Aorta (tissue), 5 donors: ENCODE measurements at places on chromosomes 13 and 19. TPM values are rescaled to one million over a fixed set of nuclear protein-coding genes. Genes with fewer than 3 reads are reported as not detected.

Gene DYRK1B
- total RNA-seq = 12.9 TPM

GRCh38 chr13:97068151-97068550, 73.9 kb upstream of the OXGR1 start:
- H3K27me3 ChIP-seq = no peaks in the 10 kb centered on the region
- H3K4me3 ChIP-seq = no peak overlapping the region
- no peaks in the 10 kb centered on the region for H3K4me1 ChIP-seq
- no peak overlapping the region for H3K27ac ChIP-seq

DNA sequence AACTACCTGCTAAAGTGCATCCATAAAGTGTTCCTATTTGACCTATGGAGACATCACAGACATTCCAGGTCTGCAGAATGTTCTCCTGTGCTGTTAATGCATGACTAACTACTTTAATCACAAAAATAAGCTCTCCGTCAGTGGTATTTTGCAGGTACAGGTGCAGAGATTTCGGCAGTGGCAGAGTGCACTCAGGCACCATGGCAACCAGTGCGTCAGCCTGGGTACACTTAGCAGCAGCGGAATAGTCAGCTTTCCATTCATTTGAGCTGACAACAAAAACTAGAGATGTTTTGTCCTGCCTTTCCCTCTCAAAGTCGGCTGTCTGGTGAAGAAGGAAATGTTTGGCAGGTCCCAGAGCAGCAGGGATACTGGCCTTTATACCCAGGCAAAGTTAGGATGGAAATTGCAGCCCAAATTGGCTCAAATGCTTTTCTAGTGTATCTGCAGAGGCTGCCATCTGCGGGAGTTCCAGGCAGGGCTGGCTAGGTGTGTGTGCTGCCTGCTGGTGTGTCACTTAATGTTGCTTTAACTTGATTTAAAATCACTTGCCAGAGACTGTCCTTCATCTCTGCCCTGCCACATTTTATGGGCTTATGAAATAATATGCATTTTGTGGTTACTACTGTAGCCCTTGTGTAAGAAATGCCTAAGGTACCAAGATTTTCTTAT, 195.8 kb downstream of the RAP2A start:
- no peaks in the 10 kb centered on the region for H3K36me3 ChIP-seq
- DNase-seq = no peak
- no peaks in the 10 kb centered on the region for H3K27me3 ChIP-seq
- no peak overlapping the region for H3K27ac ChIP-seq
- no peaks in the 10 kb centered on the region for H3K4me1 ChIP-seq
- no peak overlapping the region for H3K4me3 ChIP-seq

Gene ANKRD10
- total RNA-seq = 275 TPM

Gene CLEC4G
- total RNA-seq = 2.8 TPM

- no peaks in the 10 kb centered on the region for H3K36me3 ChIP-seq
- no peak overlapping the region for H3K27ac ChIP-seq
- no peak overlapping the region for H3K4me3 ChIP-seq
- no peaks in the 10 kb centered on the region for H3K4me1 ChIP-seq
Observed at GRCh38 chr13:71786875-71787274, 80.1 kb downstream of the DACH1 start.

DNA sequence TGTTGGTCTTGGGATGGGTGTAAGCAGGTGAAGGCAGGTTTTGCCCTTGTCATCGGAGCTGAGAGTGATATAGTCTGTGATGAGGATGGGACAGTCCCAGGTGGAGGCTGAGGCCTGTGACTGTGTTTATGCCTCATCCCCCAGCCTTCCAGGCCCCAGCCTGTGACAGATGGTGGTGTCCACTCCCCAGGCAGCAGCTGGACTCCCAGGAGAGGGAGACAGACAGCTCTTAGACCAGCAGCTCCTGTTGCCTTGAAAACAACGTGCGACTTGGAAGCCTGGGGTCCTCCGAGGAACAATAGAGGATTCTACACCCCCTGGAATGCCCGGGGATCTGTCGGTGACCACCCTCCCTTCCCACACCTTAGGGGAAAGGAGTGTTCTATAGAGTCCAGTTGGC, 63.8 kb downstream of the CHST8 start:
- DNase-seq = peak; percentile 45
- H3K4me3 ChIP-seq = no peak overlapping the region
- no peaks in the 10 kb centered on the region for H3K4me1 ChIP-seq
- H3K27me3 ChIP-seq = no peaks in the 10 kb centered on the region

DNA sequence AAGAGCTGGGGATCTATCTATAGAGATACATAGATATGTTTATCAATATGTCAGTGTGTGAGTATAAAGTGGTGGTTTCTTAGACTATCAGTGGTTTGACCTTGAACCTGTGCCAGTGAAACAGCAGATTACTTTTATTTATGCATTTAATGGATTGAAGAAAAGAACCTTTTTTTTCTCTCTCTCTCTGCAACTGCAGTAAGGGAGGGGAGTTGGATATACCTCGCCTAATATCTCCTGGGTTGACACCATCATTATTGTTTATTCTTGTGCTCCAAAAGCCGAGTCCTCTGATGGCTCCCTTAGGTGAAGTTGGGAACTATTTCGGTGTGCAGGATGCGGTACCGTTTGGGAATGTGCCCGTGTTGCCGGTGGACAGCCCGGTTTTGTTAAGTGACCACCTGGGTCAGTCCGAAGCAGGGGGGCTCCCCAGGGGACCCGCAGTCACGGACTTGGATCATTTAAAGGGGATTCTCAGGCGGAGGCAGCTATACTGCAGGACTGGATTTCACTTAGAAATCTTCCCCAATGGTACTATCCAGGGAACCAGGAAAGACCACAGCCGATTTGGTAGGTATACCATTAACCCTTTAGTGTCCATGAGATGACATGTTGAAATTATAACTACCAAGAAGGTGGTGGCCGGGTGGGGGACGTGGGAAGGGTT, 880 bp downstream of the FGF9 start:
- no peaks in the 10 kb centered on the region for H3K4me1 ChIP-seq
- peaks cover 2% of the 10 kb centered on the region for H3K27me3 ChIP-seq
- no peak overlapping the region for H3K27ac ChIP-seq
- DNase-seq = no peak
- no peak overlapping the region for H3K4me3 ChIP-seq

- H3K36me3 ChIP-seq = no peaks in the 10 kb centered on the region
- no peaks in the 10 kb centered on the region for H3K27me3 ChIP-seq
- no peak overlapping the region for H3K4me3 ChIP-seq
Observed at GRCh38 chr19:28290963-28291657, 921.8 kb downstream of the UQCRFS1 start.

DNA sequence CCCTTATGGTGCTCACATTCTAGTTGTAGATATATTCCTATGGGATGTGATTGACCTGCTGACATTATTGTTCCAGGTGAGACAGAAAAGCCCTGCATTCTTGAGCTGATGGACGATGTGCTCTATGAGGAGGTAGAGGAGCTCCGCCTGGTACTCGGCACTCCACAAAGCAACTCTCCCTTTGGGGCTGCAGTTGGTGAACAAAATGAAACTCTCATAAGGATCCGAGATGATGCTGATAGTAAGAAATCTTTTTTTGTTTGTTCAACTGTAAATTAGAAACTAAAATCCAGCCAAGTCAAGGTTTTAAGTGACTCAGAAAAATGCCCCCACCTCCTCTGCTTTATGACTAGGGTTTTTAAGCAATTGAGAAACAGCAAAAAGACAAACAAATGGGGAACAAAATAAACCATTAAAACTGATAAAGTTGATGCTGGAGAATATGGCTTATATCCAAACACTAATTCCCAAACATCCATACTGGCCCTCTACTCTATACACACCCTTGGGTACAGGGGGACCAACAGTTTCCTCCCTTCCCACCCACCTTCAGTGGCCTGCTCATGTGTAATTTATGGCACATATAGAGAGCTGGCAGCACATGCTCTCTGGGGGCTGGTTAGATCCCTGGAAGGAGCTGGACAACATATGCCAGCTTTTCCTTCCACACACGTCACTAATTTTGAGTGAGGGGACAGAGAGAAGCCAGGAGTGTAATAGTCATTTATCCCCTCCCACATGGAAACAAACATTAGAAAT, 139.6 kb downstream of the STOML3 start:
- no peak for DNase-seq
- H3K27ac ChIP-seq = no peak overlapping the region
- no peaks in the 10 kb centered on the region for H3K27me3 ChIP-seq
- H3K4me3 ChIP-seq = no peak overlapping the region
- H3K36me3 ChIP-seq = no peaks in the 10 kb centered on the region
- no peaks in the 10 kb centered on the region for H3K4me1 ChIP-seq
